CD4-positive, alpha-beta T cell treated with Interleukin-6 at 100 ng/mL for 8 hours (primary cell): ENCODE measurements at places on chromosomes 5 and 9.

DNA sequence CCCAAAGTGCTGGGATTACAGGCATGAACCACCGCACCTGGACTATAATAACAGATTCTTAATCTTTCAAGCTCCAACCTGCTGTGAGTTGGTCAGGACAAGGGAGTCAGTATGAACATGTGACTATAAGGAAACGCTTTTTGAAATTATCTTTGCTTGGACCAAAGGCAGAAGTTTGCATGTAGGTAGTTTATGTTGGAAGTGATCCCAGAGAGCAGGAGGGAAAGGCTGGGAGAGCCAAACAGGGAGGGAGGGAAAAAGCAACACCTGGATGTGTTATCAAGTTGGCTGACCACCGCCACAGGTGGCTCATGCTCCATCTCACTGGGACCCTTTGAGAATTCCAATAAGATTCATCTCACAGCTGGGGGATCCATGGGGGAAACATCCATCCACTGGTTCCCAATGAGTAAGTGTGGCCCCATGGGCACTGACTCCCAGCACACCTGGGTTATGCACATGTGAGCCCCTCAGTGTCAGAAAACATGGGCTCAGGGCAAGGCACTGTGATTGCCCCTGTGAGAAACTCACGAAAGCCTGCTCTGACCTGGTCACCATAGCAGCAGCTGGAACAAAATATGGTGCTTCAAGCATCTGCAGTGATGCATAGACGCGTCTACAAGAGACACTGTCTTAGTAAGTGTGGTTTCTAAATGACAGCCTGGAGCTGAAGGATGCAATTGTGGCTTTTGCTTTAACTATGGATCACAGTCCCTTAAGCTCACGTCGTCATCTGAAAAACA is 62.1 kb downstream of the ARSB start:
- no peak for DNase-seq

DNA sequence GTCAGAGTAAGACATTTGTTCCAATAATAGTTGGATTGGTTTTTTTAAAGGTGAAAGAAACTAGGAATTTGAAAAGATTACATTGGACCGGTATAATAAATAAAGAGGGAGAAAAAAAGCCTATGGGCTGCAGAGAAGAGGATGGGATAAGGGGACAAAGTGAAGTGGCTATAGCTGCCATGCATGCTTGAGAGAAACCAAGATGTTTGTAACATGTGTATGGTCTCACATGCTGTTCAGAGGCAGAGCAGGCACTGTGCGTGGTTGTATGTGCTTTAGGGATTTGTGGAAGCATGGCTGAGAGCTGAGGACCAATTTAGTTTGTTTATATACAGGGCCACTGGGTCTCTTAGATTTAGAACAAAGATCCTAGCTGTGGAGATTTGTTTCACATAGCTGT is 32.7 kb downstream of the LNPEP start:
- no peak for DNase-seq

DNA sequence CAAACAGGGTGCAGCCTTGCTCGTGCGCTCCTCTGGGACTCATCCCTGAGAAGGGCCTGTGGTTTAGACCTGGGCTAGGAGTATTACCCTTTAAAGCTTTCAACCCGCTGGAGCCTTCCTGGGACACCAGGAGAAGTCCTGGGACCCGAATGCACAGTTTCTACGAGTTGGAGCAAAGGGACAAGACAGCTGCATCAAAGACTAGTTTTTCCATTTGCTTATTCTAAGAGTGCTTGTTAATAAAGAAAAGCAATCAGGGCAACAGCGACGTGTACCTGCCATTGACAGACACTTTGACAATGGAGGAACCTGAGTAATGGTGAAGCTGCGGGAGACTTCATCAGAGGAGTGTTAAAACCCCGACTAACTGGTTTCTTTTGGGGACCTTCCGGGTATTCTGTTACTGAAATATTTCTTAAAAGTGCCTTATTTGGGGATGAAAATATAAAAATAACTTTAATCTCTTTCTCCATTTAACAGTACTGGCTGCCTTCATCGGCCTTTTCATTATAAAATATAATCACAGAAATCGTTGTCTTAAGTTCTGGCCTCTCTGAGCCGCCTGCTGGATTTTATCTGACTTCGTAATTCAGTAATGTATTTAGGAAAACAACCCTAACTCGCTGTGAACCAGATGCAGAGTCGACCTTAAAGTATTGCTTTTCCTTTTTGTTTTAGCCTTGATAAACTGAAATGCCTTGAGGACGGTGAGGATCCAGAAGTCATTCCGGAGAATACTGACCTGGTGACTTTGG is 732 bp downstream of the SNAPC3 start:
- DNase-seq: no peak

DNA sequence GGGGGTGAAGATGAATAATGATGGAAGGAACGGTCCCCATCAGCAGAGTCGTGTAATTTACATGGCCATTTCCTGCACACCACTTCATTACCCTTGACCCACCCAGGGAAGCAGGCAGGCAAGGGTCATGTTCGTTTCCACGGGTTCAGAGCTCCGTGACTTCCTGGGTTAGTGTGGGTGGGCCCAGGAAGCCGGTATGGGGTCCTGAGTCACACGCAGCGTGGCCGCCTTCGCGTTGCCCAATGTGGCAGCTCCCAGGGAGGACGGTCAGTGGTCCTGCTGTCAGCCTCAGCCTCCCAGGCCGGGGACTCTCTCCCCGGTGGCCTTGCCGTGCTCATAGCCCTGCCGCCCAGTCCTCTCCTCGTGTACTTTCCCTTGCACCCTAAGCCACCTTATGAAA is 5.1 kb upstream of the TERT start:
- DNase-seq: no peak

GRCh38 chr9:93057703-93058354 is 672 bp upstream of the SUSD3 start:
- no peak for DNase-seq

DNA sequence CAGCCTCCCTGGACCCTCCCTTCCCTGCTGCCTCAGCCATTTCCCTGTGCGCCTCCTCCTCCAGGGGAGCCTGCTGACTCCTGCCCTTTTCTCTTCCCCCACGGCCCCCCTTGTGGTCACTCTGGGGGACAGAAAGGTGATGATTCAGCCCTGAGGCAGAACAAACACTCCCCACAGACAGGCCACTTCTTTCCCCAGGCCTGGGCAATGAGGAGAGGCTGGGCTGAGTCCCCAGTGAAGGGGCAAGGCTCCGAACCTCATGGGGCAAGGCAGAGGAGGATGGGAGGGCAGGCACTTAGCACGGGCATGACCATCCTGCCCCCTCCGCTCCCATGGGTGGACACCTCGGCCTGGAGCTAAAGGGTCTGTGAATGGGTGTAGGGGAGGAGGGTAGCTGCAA is 21.0 kb downstream of the CSF1R start:
- no peak for DNase-seq

- DNase-seq: no peak
These were observed 7.0 kb downstream of the SQSTM1 start for GRCh38 chr5:179827680-179828079.

GRCh38 chr5:40587376-40587775 is 92.3 kb upstream of the PTGER4 start:
- no peak for DNase-seq

DNA sequence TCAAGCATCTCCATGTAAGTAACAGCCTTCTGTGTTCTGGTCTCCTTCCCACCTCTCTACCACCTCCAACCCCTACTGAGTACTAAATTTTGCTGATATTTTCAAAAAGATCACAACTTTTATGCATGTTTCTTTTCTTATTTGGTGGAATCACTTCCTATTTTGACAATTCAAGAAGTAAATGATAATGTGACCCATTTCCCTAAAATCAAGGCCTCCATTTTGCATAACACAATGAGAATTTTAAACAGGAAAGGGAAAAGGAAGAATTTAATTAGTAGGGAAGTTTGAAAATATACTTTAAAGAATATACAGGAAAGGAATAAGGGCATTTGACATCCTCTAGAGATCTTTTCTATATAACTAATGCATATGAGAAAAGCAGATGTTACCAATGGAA is 212.9 kb upstream of the RASA1 start:
- no peak for DNase-seq

GRCh38 chr5:86570427-86571083 is 47.2 kb upstream of the COX7C start:
- no peak for DNase-seq

DNA sequence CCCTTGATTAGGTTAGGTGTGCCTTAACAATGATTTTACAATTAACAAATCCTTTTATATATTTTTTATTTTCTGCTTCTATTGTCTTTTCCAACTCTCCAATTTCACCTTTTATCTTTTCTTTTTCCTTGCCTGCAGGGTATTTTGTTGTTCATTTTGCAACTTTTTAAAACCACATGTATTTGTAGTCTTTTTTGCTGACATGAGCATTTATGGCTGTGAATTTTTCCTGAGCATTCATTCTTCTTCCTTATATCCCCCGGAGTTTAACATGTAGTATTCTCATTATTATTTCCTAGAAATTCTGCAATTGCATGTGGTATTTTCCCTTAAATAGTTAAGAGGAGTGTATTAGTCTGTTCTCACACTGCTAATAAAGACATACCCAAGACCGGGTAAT is 41.6 kb downstream of the FAM81B start:
- DNase-seq: no peak

GRCh38 chr9:34958411-34958982 is 412 bp downstream of the PHF24 start:
- no peak for DNase-seq

- DNase-seq: no peak
These were observed 8.3 kb downstream of the ITGA2 start for GRCh38 chr5:52997424-52997823.

GRCh38 chr9:20835377-20836286 is 151.6 kb downstream of the FOCAD start:
- no peak for DNase-seq

- no peak for DNase-seq
These were observed 10.3 kb downstream of the ANKH start for GRCh38 chr5:14861123-14861765.

GRCh38 chr5:154384480-154385235 is 61.1 kb upstream of the SAP30L start:
- DNase-seq: peak; percentile 7

DNA sequence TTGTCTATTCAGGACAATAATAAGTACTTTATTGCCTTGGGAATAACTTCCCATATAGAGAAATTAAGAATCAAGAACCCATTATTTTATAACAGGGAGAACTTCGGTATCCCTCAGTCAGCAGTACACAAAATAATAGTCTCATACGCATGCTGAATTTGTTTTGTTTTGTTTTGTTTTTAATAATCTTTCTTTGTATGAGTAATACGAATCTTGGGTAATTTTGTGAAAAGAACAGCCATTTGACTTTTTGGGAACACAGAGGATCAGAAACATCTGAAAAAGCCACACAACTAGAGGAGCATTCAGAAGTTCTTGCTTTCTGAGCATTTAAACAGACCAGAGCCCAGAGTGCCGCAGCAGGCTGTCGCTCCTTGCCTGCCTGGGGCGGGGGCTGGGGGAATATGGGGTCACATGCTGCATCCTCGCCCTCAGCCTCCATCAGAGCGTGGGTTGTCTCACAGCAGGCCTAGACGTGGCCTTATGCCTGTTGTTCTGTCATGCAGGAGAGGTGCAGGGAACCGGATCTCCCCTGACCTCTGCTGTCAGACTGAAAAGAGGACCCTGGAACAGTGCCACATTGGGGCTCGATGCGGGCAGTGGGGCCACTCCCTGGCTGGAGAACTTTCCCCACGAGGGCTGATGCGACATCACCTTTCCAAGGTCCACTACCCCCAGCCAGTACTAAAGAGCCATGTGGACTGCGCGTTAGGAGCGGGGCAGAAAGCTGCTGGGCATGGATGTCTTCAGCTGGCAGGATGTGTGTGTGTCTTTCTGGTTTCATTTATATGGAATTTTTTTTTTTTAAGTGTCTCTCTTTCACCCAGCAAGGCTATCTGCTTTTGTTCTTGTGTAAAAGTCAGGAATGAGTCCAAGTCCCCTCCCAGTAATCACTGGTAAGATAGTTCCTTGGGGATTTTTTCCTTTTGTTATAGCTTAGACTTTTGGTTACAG is 133.4 kb upstream of the OTULINL start:
- DNase-seq: no peak

DNA sequence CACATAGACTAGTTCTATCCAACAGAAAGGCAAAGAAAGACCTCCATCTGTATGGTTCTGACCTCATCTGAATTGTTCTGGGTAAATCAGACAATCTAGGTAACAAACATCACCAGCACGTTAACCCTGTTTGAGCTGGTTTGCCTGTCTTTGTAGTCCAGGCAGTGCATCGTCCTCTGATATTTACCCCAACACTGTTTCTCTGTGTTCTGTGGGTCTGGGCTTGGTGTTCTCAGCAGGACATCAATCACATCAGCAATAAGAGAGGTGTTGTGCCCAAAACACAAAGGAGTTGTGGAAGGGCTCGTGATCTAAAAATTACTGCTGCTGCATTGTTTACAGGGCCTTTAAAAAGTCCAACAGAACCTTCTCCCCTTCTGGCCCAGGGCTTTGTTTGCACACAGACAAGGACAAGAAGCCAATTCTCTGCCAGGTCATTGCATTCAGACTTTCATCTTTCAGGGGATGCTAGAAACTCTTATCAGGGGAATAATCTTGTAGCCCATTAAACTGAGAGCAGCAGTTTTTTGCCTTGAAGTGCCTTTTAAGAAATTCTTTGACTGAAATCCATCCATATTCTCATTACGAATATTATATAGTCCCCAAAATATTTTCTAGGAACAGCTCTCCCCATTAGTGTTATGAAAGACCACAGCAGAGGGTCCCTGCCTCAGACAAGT is 30.5 kb upstream of the MAP1B start:
- no peak for DNase-seq

DNA sequence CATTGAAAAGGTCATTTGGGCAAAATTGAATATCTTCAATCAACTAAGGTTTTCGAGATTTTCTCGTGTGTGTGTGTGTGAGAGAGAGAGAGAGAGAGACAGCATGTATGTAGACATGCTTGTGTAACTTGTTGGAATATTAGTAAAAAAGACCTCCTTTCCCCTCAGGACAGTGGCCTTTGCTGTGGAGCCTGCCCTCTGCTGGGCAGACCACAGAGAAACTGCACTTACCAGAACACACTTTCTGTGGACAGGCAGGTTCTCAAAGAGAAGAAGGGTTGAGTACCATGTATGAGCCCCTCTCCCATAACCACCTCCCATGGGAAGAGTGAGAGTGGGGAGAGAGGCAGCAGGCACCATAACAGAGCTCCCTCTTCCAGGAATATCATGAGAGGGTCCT is 45.6 kb downstream of the CFAP90 start:
- no peak for DNase-seq

DNA sequence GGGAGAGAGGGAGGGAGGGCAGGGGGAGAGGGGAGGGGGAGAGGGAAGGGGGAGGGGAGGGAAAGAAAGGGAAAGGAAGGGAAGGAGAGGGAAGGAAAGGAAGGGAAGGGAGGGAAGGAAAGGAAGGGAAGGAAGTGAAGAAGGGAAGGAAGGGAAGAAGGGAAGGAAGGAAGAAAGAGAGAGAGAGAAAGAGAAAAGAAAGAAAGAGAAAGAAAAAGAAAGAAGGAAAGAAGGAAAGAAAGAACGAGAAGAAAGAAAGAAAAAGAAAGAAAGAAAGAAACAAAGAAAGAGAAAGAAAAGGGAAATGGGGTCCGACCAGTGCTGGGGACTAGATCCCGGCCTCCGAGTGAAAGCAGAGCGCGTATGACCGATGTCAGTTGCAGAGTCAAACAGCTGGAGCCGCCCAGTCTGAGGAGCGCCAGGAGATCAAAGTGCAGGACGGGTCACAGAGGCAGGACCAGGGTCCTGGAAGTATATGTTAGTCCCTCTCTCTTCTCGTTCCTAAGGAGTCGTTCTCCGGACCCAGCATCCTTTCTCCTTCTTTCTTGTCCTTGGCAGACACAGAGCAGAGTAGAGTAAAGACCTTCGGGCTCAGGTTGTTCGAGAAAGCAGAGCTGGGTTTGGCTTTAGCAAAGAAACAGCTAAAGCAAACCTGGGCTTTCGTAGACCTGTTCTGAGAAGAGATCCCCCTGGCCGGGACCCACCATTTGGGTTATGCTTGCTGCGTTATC is 305.4 kb upstream of the MSX2 start:
- DNase-seq: no peak
